ENCODE measurements at places on chromosomes 13 and 19.

DNA sequence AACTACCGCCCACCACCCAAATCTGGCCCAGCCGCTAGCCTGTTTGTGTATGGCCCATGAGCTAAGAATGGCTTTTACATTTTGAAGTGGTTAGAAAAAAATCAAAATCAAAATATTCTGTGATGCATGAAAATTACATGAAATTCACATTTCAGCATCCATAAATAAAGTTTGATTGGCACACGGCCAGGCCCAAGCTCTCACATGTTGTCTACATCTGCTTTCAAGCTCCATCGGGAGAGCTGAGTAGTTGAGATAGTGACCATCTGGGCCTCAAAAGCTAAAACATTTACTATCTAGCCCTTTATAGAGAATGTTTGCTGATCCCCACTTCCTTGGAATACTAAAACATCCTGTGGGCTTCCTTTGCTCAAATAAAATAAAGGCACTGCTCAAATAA is 14.5 kb downstream of the RFX2 start:
- no peak for DNase-seq

DNA sequence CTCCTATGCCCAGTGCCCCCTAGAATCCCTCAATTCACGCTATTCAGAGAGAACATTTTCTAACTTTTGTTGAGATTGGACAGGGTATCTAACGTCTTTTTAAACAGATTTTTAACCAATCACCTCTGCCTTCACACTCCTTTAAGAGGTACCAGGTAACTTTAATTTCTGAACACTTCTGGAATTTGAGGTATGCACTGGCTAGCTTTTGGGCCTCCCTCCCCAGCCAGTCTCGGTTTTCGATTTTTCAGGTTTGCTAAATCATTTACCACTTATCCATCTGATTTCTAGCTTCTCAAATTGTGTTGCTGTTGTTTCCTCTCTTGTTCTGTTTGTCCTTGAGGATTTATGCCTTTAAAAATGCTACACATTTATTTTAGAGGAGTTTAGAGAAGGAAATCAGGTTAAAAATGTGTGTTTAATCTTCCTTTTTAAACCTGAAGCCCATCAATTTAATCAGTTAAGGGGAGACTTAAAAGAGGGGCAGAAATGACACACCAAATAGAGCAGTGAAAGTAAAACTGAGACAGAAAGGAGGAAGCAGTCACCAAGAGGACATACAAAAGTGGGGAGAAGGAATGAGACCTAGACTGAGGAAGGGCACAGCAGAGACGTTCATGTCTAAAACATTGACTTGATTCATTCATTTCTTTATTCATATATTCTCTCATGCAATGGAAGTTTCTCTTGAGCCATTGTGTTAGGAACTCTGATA is 139.6 kb upstream of the HTR2A start:
- DNase-seq: no peak

GRCh38 chr13:91203430-91203829 is 144.1 kb upstream of the MIR17HG start:
- DNase-seq: no peak

DNA sequence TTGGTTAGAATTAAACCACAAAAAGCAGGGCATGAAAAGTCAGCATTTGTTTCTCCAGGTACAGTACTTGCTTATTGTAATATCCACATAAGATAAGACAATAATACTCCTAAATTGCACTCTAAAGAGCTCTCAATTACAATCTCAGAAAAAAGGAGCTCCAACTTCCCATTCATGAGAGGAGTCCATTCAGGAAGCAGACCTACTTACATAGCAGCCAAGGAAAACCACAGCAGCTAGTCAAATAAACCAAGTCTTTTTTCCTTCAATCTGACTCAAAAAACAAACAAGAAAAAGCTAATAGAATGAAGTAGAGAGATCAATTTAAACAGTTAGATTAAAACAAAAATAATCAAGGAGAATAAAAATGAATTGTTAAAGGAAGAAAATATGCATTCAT is 885.2 kb upstream of the SLITRK6 start:
- DNase-seq: no peak

GRCh38 chr19:14405380-14405757 is 13.8 kb downstream of the DDX39A start:
- no peak for DNase-seq

DNA sequence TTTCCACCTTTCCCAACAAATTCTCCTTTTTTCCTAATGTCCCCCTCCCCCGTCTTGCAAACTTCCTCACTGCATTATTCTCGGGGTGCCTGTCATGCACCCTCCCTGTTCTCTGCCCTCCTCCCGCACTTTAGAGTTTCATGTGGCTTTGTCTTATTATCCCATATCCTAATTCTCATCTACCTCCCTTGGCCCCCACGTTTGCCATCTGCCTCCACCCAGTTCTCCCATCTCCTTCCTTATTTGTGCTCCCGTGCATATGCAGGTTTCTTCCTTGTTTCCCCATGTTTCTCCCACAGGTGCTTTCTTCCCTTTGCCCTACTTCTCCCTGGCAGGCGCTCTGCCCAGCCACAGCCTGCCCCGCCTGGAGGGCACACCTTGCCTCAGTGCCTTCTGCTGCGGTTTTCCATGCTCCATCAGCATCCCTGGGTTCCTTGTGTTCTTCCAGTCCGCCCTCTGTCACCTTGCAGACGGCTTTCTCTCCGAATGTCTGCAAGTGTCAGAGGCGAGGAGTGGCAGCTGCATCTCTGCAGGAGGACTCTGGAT is 1.5 kb downstream of the SPATA13 start:
- DNase-seq: no peak

GRCh38 chr13:39484506-39485313 is 118.3 kb downstream of the LHFPL6 start:
- no peak for DNase-seq
